ENCODE measurements at places on chromosomes 3 and 15.

- DNase-seq, result no peak
Observed at GRCh38 chr15:48992545-48992944, 28.8 kb upstream of the SHC4 start.

GRCh38 chr3:5431811-5432378 lies 244.4 kb downstream of the EDEM1 start:
- DNase-seq, result no peak

GRCh38 chr3:77001062-77001701 lies 38.7 kb upstream of the ROBO2 start:
- no peak for DNase-seq

GRCh38 chr3:137121704-137122314 lies 164.0 kb downstream of the IL20RB start:
- DNase-seq, result no peak

- no peak for DNase-seq
Observed at GRCh38 chr15:73283366-73283962, 85.3 kb downstream of the HCN4 start.

DNA sequence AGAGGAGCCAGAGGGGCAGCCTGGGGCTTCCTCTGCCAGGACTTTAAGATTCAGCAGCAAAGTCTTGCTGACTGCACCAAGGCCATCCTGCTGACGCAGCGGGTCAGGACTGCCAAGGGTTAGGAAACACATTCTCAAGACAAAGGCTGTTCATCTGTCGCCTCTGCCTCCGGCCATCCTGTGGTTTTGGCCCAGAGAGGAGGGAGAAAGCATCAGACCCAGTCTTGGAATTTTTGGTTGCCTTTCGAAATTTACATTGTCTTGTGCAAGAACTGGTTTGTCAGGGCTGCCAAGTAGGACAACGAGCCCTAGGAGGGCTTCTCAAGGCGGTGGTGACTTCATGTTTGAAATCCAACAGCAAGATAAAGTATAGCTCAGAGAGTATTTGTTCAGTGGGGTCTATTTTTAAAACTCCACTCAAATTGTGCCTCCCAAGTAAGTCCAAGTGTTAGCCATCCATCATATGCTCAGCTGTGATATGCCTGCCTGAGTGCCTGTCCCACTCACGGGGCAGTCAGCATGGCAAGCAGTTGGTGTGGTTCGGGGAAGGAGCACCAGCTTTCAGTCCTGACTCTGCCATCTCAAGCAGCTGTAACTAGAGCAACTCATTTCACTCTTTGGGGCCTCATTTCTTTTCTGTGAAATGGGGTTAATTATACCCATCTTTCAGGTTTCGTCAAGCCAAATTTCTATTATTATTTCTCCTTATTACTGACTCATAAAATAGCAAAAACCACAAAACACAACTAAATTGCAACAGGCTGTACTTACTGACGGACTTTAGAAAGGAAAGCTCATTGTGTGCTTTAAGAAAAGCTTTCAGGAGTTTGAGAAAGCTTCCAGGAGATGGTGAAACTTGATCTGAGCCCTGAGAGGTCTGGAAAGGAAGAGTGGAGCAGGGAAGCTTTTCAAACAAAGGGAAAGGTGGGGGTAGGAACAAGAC lies 42.4 kb upstream of the RHO start:
- no peak for DNase-seq

GRCh38 chr3:191136347-191136746 lies 62.7 kb upstream of the OSTN start:
- DNase-seq, result no peak

- no peak for DNase-seq
Observed at GRCh38 chr15:70613271-70613670, 150.1 kb downstream of the UACA start.

DNA sequence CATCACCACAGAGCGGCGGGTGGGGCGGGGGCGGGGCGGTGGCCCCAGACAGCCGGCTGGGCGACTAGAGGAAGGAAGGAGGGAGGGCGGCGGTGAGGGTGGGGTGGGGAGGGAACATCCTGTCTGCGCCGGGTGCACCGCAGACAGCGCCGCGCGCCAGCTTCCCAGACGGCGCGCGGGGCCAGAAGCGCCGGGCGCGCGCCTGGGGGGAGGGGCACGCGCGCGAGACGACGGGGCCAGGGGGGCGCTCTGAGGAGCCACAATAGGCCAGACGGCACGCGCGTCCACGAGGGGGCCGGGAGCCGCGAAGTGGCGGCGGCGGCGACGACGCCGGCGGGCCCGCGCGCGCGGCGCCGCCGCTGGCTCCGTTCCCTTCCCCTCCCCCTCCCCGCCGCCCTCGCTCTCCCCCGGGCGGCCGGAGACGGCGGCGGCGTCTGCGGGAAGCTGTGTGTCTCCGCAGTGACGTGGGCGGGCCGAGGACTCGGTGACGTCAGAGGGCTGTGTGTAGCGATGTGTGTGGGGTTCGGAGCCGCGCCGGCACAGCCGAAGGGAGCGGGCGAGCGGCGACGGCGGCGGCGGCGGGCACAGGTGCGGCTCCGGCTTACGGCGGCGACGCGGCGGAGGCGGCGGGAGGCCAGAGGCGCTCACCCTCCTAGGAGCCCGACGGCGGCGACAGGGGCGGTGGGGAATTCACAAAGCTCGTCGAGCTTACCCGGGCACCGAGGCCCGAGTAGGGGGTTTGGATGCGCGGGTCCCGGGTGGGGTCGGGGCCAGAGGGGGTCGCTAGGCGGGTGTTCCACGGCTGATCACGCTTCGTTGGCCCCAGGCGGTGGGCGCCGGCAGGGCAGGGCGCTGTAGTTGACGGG lies at the start of gene SKIL:
SKIL (plus strand) TSS at position 540 of the 866 bp plus-strand sequence. CDS start 2,617 bp downstream, outside the sequence.
- peak; percentile 95 for DNase-seq

- DNase-seq, result no peak
Observed at GRCh38 chr3:197003461-197004385, 25.9 kb downstream of the MELTF start.

DNA sequence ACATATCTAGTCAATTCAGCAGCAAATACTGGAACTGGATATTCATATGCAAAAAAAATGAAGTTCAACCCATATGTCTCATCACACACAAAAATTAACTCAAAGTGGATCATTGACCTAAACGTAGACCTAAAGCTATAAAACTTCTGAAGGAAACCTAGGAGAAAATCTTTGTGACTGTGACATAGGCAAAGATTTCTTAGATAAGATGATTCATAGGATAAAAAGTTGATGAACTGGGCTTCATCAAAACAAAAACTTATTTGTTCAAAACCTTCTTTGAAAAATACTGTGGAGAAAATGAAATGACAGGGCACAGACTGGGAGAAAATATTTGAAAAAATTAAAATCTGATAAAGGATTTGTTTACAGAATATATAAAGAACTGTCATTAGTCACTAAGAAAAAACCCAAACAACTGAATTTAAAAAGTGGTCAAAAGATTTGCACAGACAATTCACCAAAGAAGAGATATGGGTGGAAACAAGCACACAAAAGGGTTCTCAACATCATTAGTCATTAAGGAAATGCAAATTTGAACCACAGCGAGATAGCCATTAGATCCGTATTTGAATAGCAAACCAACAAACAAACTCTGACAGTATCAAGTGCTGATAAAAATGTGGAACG lies 62.8 kb downstream of the ITGB5 start:
- DNase-seq, result no peak

- DNase-seq, result no peak
Observed at GRCh38 chr3:69143612-69144011, 21.2 kb upstream of the LMOD3 start.

DNA sequence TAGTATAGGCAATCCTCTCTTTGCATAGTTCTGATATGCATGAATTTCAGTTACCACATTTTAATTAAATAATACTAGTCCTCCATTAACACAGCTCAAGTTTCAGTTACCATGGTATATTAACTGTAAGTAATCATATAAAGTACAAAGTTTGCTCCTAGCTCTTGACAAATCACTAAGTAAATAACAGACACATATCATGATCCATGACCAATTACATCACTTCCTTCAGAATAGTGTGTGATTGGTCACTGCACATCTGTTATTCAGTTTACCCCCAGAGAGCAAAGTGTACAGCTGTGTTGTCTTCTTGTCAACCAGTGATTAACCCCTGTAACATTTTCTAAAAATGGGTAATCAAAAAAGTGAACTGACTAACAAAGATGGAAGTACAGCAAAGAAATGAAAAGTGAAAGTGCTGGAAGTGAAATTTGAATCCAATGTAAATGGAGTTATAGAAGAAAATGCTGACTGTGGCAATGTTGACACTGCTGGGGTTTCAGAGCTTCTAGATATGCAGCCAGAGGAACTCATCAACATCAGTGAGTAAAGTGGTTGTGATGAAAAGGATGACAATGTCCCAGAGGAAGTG lies 30.2 kb upstream of the LEKR1 start:
- no peak for DNase-seq

- no peak for DNase-seq
Observed at GRCh38 chr3:154933581-154933980, 146.5 kb upstream of the MME start.
